ENCODE measurements at places on chromosomes 4 and X.

DNA sequence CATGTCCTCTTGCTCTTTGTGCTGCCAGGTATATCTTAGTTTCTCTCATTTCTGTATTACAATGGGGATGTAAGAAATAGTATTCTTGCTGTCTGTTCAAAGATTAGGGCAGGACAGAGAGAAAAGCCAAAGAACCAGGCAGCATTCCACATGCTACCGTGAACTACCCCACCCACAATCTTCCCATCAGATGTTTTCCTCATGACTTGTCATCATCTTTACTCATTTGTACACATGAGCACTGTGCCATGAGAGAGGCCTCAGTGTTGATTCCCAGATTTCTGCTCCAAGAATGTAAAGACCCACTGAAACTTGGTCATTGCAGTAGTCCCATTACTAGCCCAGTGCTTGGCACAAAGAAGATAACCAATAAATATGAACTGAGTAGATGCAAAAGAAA, 354.6 kb upstream of the RASGEF1B start:
- peak; percentile 37 for DNase-seq

DNA sequence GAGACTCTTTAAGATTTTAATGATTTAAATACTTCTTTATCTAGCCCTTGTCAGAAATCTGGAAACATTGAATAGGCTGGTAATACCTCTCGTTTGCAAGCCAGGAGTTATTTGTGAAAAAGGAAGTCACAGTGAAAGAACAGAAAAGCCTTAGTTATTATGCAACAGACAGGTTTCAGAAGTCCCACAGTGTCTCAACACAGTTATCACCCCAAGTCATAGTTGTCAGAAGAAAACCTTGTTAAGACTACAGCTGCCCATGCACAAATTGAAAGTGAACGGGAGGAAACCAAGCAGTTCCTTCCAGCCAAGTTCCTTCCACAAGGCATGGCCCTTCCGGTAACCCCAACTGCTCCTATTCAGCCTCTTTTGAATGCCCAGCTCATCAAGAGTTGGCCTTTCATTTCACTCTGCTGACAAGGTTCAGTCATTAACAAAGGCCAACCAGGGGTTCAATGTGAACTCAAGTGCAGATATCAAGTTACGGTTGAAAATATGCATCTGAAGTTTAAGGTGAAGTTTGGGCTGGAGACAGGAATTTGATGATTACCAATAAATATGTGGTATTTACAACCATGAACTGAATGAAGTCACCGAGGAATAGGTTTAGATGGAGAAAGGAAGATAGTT, 15.6 kb downstream of the ALPK1 start:
- no peak for DNase-seq

- no peak for DNase-seq
Measured at GRCh38 chrX:46627711-46628419, 54.3 kb downstream of the CHST7 start.

GRCh38 chr4:19030536-19030935, 1009.0 kb upstream of the LCORL start:
- DNase-seq = no peak

DNA sequence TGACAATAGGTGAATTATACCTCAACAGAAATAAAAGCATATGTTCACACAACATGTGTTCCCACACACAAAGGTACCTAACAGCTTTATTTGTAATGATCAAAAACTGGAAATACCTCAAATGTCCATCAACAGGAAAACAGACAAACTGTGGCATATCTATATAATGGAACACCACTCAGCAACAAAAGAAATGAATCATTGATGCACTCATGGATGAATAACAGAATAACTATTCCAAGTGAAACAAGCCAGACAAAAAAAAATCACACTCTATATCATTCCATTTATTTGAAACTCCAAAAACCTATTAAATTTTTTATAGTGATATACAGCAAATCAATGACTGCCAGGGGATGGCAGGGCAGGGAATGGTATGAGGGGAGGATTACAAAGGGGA, 148.1 kb downstream of the PLS3 start:
- peak; percentile 20 for DNase-seq

DNA sequence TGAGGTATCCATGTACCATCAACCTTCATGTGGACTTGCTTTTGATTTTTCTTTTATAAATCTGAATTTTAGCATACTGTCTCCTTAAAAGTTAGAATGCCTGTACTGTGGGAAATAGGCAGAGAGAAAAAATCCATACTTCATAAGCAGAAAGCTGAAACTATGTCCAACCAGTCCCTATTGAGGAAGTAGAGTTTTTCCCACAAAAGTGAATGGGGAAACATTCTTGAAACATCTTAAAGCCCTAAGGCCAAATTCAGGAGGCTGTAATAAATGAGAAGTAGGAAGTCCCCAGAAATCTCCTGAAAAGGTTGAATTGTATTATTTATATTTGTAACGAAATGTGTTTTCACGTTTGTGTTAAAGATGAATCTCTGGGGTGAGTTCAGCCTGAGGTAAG, 56.3 kb downstream of the ENOX2 start:
- DNase-seq = no peak

GRCh38 chrX:152601848-152602616, 35.7 kb upstream of the GABRQ start:
- peak; percentile 6 for DNase-seq

DNA sequence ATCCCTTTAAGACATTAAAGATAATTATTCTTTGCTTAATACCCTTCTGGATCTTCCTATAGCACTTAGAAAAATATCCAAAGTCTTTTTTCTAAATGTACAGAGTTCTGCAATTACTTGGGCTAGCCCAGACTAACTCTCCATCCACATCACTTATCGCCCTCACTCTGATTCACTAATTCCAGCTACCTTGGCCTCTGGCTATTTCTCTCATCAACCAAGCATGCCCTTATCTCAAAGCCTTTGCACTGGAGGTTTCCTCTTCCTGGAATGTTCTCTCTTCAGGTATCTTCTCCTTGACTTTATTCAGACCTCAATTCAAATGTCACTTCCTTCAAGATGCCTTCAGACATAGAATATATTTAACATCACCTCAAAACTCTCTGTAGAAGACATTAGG, 345.1 kb upstream of the SMIM31 start:
- peak; percentile 31 for DNase-seq

DNA sequence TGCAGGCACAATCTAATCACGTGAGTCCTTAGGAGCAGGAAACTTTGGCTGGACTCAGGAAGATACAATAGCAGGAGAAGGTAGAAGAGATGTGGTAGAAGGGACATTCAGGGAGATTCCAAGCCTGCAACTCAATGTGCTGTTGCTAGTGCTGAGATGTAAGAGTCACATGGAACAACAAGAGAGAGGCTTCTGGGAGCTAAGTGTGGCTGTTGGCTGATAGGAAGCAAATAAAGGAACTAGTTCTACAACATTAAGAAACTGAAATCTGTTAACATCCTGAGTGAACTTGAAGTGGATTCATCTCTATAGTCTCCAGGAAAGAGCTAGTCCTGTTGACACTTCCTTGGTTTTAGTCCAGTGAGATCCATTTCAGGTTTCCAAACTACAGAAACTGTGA, 1207.4 kb downstream of the ADGRL3 start:
- no peak for DNase-seq

DNA sequence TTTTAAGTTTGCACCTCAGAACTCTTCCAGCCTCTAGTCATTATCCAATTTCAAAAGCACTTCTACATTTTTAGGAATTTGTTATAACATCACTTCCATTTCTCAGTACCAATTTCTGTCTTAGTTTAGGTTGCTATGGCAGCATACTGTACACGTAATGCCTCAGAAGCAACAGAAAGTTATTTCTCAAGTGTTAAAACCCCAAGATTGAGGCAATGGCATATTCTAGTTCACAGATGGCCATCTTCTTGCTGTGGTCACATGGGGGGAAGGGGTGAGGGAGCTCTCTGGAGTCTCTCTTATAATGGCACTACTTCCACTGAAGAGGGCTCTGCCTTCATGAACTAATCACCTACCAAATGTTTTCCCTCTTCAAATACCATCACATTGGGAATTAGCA, 220.3 kb upstream of the CTSO start:
- no peak for DNase-seq

GRCh38 chrX:41293269-41293668, 40.7 kb upstream of the DDX3X start:
- no peak for DNase-seq

DNA sequence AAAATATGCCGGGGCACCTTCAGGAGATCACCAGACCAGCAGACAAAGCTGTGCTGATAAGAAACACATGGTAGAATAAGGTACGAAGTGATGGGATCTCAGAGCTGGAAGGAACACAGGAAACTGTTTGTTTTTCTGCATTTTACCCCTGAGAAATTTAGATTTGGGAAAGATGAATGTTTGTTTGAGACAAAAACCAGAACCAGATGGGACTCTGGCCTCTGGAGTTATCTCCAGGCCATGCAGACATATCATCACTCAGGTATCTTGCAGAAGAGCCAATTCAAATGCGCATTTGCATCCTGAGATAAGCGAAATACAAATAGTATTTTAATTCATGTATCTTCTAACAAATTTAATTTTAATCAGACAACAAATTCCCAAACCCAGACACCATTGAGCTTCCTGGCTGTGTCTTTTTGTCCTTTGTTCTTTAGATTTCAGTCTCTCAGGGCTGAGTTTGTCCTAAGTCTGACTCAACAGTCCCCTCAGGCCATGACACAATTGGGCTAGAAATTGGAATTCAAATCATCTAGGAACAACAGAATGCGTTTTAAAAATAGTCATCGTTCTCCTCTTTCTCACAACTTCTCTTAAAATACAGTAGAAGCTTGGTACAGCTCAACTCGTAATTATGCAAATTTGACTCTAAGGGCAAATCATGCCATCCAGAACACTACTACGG, 159.0 kb downstream of the PACRGL start:
- no peak for DNase-seq

GRCh38 chr4:61864286-61864685, 664.2 kb downstream of the ADGRL3 start:
- DNase-seq = no peak

- no peak for DNase-seq
Measured at GRCh38 chrX:118553042-118553710, 57.6 kb downstream of the DOCK11 start.

GRCh38 chr4:15656038-15656470, 897 bp upstream of the FBXL5 start:
- DNase-seq = no peak

DNA sequence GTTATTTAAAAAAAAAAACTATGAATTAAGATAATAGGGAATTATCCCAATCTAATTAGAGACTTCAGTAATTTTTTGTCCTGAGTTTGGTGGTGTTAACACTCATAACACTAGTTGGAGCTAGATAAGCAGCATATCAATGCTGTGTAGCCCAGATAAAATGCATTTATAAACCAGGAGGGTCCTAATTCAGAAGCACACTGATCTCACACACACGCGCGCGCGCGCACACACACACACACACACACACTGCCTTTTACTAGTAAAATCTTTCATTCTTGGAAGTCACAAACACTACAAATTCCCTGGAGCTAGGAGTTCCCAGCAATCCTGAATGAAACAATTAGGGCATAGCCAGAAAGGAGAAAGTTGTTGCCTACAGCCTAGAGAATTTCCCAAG, 3.2 kb downstream of the UNC5C start:
- DNase-seq = peak; percentile 31

DNA sequence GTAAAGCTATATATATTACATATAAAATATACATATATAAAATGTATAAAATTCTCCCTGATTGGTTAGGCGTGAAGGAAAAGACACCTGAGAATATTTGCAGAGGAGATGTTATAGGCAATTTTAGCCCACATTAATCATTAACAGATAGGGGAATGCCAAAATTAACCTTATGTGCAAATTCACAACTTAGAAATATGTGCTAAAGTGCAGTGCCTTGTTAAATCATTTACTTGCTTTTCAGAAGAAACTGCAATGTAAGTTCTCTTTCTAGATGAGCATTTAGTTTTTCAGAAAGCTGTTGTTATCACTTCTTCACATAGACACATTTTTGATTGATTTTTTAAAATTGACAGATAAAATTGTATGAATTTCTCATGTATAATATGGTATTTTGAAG, 5.6 kb downstream of the TASL start:
- DNase-seq = no peak

DNA sequence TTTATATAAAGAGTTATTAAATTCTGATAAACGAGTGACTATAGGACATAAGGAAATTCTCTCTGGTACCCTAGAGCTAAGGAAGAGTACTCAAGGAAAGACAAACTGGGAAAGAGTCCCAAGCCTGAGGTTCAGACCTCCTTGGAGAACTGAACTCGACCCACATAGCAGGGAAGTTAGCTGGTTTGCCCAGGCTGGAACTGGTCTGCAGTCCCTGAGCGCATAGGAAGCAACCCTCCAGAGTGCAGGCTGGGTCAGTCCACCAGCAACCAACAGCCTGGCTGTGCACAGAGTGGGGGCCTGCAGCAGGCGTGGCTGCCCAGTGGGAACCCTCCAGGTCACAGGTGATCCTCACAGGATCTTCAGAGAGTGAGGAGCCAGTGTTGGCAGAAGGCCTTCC, 114.1 kb downstream of the SOWAHB start:
- DNase-seq = no peak

- no peak for DNase-seq
Measured at GRCh38 chrX:107755721-107756120, 19.9 kb downstream of the TSC22D3 start.

- no peak for DNase-seq
Measured at GRCh38 chr4:12963912-12964311, 520.2 kb downstream of the RAB28 start.

GRCh38 chr4:136784326-136784725, 748.0 kb downstream of the PCDH18 start:
- no peak for DNase-seq

GRCh38 chr4:150141756-150142155, 63.5 kb downstream of the DCLK2 start:
- DNase-seq = no peak

GRCh38 chrX:1094566-1095333, 117.7 kb downstream of the CRLF2 start:
- no peak for DNase-seq

DNA sequence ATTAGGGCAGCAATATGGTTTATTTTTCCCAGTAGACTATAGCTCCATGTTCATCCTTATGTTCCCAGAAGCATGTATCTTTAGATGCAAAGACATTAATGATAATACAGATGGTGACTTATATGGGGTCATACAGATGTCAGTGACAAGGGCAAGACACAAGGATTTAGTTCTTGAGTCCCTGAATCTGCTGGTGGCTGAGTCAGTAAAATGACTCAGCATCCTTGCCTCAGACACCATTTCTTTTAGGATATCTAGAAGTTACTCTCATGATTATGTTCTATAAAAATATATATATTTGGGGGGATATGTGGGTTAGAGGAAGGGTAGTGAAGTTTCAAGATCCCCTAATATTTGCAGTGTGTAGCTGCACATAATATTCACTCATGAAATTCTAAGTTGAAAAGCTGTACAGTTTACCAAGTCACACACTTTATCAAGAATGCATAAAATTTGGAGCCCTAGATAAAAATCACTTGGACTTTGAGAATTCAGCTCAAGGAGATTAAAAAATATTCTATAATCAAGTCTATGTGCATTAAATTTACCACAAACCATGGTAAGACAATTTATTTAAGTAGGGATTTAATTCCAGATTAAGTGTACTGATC, 101.9 kb downstream of the LNX1 start:
- DNase-seq = peak; percentile 63

- DNase-seq = no peak
Measured at GRCh38 chrX:118654331-118654730, 73.1 kb upstream of the IL13RA1 start.
